NCI-H2081 treated with DMSO at 0.1 percent for 48 hours (cell line): ENCODE measurements at places on chromosomes 6 and 20.

- DNase-seq: no peak
Measured at GRCh38 chr6:156975414-156975813, 198.2 kb downstream of the ARID1B start.

DNA sequence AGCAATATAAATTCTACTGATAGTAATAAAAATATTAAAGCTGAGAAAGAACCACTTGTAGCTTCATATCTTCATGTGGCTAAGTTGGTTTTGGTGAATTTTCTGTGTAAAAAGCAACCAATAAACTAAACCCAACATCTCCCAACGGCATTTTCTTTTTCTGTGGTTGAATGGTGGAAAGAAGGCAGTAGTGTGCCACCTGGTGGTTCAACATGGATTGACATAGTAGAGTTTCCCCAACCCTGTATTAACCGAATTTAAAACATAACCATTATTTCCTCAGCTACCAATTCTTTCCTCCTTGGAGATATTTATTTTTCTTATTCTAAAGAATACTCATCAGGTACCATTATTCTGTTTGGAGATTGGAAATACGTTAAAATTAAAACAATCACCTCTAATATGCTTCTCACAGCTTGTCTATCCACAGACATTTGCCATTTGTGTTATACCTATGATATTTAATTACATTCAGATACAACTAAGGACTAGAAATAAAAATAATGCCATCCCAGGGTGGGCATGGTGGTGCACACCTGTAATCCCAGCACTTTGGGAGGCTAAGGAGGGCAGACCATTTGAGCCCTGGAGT, 117.1 kb upstream of the EEF1E1 start:
- no peak for DNase-seq

DNA sequence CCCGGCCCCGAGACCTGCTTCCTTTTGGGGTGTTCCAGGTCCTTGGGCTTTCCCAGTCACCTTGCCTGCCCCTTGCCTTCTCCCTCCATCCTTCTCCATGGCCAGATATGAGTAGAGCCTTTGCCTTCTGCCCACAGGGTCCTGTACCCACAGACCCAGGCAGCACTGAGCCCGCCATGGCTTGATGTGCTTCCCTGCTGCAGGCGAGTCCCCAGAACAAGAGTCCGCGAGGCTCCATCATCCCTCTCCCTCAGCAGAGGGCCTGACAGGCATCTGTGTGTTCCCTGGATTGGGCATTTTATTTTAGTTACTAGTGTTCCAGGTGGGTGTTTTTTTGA, 21.9 kb downstream of the PYGB start:
- DNase-seq: no peak

DNA sequence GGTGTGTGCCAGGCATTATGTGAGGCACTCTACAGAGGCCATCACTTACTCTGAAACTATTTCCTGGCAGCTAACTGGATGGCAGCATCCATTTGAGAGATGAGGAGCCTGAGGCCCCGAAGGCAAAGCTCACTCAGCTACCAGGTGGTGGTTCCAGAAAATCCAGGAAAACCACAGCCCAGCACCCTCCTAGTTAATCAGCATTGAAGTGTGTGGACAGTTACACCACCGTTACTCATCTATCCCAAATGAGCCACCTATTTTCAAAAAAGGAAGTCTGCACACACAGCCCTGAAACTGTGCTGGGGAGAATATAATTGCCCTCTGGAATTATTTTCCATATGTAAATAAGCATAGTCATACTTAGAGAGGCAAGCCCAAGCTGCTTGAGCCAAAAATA, 67.4 kb downstream of the CNBD2 start:
- no peak for DNase-seq

DNA sequence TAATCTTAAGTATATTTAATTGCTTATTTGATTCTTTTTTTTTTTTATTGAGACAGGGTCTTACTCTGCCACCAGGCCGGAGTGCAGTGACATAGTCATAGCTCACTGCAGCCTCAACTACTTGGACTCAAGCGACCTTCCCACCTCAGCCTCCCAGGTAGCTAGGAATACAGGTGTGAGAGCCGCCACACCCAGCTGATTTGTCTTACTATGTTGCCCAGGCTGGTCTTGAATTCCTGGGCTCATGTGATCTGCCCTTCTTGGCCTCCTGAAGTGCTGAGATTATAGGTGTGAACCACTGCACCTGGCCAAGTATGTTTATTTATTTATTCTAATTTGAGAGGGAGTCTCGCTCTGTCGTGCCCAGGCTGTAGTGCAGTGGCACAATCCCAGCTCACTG, 38.2 kb downstream of the PTPN1 start:
- no peak for DNase-seq

DNA sequence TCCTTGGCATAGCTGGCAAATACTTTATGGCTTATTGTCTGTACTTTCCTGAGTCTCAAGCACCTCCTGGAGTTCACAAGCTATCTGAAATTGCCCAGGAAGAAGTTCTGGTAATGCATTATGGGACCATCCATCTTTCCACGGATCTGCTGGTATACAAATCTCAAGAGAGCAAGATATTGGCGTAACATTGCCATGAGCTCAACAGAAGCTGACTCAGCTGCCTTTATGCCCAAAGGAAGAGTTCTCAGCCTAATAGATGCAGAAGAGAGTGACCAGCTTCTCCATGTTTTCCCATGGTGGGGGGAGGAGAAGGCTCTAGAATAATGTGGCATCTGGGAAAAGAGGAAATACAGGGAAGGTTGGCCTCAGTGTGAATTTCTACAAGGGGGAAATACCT, 78.7 kb downstream of the UST start:
- no peak for DNase-seq

- DNase-seq: no peak
Measured at GRCh38 chr20:58864346-58864745, 11.8 kb downstream of the GNAS start.

GRCh38 chr6:170068496-170068895, 222.4 kb downstream of the DLL1 start:
- DNase-seq: no peak

GRCh38 chr6:144123836-144124235, 26.5 kb upstream of the STX11 start:
- DNase-seq: no peak

DNA sequence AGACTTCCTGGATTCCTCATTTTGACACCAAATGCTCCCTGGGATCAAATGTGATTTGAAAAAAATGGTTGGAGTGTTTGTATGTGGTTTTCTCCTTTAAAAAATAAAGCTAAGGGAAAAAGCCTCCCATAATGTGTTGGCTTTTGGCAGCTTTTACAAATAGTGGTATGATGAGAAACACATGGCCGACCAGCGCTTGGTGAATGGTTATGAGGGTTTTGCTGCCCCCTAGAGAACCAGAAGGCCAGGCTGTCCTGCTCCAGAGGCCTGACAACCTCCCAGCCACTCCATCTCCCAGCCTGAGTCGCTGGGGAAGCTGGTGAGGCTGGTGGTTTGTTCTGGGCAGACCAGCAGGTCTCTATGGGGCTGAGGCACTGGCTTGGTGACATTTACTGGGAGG, 69.3 kb downstream of the CLIC5 start:
- no peak for DNase-seq

GRCh38 chr20:62688855-62689460, 19.7 kb upstream of the NTSR1 start:
- DNase-seq: no peak

DNA sequence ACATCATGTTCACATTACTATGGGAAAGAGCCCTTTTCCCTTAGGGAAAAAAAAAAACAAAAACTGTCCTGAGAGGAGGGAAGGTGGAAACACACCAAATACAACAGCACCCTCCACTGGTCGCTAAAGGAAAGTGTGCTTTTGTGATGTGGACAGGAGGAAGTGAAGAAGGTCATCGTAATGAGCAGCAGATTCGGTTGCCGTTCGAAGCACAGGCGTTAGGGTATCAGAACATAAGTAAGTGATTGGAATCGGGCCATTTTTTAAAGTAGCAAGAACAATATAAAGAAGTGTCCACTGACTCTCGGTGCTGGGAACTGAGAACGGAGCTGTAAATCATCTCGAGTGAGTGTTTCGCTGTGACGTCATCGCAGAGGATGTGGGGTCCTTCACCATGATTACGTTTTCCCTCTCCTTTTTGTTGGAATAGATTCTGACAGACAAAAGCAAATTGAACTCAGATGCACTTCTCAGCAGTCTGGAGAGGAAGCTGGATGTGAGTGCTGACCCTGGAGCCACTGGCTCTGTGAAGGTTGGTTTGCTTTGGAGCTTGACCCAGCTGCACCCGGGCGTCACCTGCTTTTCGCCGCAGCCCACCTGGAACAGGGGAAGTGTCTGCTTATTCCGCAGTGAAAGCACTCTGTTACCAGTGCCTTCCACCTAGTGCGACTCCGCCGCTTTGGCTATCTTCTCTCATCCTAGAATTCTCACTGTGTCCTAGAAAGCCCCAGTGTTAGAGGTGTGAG, 203.6 kb upstream of the GMDS start:
- DNase-seq: no peak

GRCh38 chr6:12313306-12313991, 23.3 kb downstream of the EDN1 start:
- DNase-seq: no peak
